GM23338 (cell line): ENCODE measurements at places on chromosomes 2 and 18.

DNA sequence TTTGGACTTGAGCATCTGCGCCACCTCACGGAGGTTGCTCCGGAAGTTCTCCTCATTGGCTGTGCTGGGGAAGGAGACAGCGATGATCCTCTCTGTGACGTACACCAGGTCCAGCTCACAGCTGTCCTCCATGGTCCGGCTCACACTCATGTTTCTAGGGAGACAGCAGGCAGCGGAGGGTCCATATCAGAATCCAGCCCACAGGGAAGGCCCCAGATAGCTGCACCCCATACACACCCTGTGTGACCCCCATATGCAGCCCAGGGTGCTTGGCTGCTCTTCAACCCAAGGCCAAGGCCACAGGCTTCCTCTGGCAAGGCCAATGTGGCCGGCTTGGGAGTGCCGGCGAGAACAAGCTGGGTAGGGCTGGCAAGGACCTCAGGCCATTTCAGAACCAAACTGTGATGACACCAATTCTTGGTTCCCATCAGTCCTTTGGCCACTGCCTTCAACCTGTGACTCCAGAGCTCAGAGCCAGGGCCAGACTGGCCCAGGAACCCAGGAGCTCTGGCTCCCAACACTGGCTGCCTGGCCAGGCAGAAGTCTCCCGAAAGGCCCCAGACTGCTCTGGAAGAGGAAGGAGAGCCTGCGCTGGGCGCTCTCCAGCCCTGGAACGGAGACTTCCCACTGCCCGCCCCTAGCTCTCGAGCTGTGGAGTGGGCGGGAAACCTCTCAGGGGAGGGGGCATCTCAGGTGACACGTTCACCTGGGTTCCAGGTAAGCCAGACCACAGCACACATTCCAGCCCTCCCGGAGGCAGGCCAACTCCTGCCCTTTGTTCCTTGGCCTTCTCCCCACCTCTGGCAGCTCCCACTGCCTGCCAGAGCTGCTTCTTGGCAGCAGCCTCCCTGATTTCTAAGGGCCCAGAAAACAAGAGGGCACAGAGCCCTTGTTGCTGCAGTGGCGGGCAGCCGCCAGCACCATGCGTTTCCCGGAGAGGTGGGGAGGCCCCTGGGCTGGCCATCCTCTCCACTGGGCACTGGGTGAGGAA, 104.7 kb downstream of the TNS1 start:
- no peak for DNase-seq

DNA sequence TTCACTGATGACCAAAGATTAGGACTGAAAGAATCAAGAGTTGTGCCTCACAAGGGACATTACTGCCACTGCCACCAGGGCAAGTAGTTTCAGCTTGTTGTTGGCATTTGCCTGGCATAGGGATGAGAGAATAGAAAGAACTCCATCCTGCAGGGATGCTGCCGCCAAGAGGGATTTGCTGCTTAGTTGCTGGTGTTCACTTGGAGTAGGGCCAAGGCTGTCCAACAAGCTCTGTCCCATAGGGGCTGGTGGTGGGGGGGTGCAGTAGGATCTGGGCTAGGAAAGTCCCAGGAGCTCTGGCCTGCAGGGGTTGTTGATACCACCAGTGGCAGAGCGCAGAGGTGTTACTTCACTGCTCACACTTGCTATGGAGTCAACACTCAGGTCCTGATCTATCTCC, 84.9 kb upstream of the MGAT4A start:
- no peak for DNase-seq

DNA sequence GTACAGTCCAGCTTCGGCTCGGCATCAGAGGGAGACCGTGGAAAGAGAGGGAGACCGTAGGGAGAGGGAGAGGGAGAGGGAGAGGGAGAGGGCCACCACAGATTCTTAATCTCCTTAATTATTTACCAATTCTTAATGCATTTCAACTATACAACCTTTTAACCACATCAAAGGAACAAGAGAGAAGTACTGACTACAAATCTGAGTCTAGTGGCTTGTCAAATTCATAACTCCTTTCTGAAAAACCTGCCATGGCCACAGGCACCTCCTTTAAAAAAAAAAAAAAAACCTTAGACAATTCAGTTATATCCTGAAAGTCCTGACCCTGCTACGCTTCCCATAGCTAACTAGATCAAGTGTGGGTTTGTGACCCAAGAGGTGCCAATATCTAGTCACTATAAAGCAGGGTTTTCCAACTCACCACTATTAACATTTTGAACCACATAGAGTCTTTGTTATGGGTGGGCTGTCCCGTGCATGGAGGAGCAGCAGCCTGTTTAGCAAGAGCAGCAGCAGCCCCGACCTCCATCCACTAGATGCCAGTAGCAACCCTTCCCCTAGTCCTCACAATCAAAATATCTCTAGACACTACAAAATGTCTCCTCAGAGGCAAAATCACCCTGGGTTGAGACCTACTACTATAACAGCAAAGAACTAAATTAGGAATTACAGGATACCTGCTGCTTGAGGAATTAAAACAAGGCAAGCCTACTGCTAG, 6.8 kb downstream of the ESCO1 start:
- DNase-seq, result no peak

DNA sequence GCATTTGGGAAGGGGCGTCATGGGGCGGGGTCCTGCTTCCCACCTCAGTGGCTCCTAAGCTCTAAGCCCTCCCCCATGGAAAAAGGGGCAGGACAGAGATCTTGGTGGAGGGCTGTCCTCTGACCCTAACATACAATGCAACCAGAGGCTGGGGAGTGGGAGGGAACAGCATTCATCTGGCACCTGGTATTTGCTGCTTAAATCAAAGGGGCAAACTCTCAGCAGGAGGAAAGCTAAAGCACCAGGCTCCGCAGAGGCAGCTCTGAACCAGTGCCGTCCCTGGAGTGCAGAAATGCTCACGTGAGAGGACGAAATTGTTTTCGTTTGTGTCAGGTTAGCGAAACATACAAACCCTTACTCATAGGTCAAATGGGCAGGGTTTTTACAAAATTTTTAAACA, 92.7 kb upstream of the PXDN start:
- peak; percentile 40 for DNase-seq

- no peak for DNase-seq
These were observed 56.6 kb upstream of the AGPS start for GRCh38 chr2:177335917-177336450.

DNA sequence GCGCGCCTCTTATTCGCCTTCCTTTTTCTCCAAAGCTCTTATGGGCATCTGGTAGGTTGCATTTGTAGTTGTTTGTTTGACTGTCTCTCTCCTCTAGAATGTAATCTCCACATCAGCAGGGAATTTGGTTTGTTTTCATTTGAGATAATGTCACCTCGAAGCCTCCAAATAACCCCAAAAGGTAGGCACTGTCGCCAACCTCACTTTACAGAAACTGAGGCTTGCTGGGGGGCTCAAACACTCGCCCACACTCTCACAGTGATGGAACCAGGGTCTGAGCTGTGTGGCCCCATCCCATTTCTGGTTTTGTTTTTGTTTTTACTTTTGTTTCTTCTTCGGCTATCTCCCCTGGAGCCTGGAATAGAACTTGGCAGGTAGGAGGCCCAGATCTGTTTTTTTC, 172.2 kb upstream of the MYCN start:
- no peak for DNase-seq

- DNase-seq, result peak; percentile 87
These were observed 722 bp downstream of the APOB start for GRCh38 chr2:21042958-21043743.

DNA sequence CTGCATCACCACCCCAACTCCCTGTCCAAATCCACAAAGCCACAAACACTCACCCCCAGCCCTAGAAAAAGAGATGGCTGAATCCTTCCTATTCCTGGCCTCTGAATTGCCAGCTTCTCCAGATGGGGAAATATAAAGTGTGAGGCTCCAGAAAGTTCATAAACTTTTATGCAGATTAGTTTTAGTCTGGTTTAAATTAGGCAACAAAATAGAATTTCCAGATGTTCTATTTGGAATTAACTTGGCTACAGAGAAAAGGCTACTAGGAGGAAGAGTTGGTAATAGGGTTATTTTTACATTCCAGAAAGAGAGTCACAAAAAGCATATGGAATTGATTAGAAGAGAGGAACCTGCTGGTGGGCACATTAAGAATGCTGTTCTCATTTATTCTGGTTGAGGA, 56.0 kb downstream of the EN1 start:
- DNase-seq, result no peak

GRCh38 chr2:68126561-68126960, 31.1 kb upstream of the PNO1 start:
- no peak for DNase-seq

DNA sequence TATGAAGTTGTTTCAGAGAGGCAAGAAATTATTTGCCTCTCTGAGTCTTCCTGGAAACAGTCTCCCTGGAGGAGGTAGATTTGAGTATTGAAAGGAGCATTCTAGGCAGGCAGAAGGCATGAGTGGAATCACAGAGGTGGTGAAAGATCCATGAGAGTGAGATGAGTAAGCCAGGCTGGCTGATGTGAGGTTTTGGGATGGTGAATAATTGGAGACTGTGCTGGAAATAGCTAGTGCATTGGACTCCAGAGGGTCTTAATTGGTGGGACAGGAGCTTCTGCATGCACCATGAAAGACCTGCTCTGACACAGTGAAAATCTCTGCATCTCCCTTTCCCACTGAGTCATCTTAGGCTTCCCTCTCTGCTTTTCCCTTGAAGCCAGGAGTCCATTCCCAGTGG, 46.3 kb downstream of the CDC42EP3 start:
- DNase-seq, result no peak
